ENCODE measurements at places on chromosomes 7 and 10. TPM values are rescaled to one million over a fixed set of nuclear protein-coding genes. Genes with fewer than 3 reads are reported as not detected.

Gene SCART1
- total RNA-seq, result 1.0 TPM

- DNase-seq, result no peak
Observed at GRCh38 chr10:123689880-123690279, 23.7 kb downstream of the GPR26 start.

GRCh38 chr10:60737242-60737641, 41.0 kb upstream of the CDK1 start:
- no peak for DNase-seq

Gene PAPOLB
- 0.13 TPM for total RNA-seq

Gene DKK1
- total RNA-seq, result 108 TPM

Gene PRSS58
- total RNA-seq, result not detected

DNA sequence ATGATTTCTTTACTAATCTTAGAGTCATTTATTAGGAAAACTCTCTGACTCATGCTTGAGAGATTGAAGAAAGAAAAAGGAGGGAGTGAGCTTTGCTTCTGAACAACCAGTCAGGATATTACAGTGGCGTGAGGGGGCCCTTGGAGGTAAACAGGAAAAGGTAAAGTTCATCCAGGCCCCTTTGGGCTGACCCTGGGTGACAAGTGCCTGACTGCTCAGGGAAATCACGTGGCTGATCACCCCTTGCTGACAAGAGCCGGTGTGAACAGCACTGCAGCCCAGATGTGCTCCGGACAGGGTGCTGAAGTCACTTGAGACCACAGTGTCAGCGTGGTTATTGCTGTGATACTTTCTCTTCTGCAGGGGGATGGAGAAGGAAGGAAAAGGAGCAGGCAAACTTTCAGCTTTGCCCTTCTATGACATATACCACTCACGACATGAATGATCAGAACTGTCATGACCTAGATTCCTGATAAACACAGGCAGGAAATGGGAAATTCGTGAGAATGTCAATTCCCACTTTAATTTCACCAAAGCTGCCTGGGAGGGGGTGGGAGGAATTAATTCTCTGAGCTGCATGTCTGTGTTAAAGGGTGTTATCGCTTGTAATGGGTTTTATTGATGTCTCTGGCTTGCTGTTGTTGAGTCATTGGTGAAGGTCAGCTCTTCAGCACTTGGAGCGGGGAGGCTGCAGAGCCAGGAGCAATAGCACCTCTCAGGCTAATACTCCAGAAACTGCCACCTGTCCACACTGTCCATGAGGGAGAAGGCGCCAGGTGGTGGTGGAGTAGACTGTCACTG, 139.8 kb upstream of the AOAH start:
- no peak for DNase-seq

DNA sequence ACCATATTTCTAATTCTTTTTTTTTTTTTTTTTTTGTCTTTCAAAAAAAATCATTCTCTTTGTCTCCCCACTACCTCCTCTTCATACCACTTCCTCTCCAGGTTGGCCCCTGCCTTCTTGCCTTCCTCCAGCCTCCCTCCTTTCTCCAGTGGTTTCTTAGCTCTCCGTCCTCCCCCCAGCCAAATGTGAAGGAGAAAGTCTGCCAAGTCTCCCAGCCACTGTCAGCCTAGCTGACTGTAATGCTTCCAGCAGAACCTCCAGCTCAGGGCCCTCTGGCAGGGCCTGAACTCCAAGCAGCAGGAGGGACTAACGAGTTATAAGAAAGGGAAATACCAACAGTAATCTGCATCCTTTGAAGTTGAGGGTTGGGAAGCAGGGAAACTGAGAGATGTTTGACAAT, 35.5 kb upstream of the BICC1 start:
- no peak for DNase-seq

DNA sequence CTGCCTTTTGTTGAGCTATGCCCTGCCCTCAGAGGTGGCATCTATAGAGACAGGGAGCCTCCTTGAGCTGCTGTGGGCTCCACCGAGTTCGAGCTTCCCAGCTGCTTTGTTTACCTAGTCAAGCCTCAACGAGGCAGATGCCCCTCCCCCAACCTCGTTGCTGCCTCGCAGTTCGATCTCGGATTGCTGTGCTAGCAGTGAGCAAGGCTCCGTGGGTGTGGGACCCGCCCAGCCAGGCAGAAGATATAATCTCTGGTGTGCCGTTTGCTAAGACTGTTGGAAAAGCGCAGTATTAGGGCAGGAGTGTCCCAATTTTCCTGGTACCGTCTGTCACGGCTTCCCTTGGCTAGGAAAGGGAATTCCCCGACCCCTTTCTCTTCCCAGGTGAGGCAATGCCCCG, 88.4 kb upstream of the CDK6 start:
- DNase-seq, result no peak

GRCh38 chr7:3416453-3416852, 115.4 kb downstream of the SDK1 start:
- DNase-seq, result no peak

Gene SPAM1
- total RNA-seq, result not detected

Gene ECHDC3
- total RNA-seq, result 3.2 TPM

GRCh38 chr7:9026121-9026520, 592.7 kb downstream of the NXPH1 start:
- DNase-seq, result no peak

GRCh38 chr10:91313796-91314485, 93.5 kb downstream of the PCGF5 start:
- DNase-seq, result peak; percentile 69

- DNase-seq, result no peak
Observed at GRCh38 chr7:1106063-1106792, 18.3 kb downstream of the GPER1 start.

Gene ZCCHC24
- 17.7 TPM for total RNA-seq

- peak; percentile 60 for DNase-seq
Observed at GRCh38 chr7:73865738-73866445, 4.9 kb downstream of the TMEM270 start.

Gene PRLHR
- not detected for total RNA-seq

DNA sequence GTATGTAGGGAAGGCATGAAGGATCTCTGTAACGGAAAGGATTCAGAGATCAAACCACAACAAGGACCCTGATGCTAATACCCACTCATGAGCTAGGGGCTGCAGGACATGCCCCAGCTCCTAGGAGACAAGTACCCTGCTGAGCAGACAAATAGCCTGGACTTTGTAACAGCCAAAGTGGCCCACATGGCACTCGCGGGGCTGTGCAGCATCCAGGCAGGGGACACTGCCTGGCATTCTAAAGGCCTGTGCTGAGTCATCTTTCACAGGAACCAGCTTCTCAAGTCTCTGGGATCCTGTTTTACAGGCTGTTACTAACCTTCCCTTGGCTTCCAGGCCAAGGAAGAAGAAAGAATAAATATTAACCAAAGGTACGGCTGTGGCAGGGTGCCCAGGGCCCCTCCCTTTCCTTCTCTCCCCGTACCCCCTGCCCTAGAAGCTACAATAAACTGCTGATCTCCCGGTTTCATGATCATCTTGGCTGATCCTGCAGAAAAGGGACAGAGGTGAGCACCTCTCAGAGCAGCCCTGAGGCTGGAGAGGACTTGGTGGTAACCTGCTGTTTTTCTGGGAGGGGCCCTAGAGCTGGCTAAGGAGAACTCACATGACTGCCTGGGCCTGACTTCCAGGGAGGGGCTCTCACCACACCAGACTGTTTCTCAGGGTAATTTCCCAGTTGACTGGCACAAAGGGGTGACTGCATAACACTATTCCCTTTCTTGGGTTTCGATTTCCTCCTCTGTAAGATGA, 4.2 kb upstream of the RPEL1 start:
- DNase-seq, result peak; percentile 50

- peak; percentile 99 for DNase-seq
Observed at GRCh38 chr7:73715648-73716317, 3.7 kb downstream of the STX1A start.

DNA sequence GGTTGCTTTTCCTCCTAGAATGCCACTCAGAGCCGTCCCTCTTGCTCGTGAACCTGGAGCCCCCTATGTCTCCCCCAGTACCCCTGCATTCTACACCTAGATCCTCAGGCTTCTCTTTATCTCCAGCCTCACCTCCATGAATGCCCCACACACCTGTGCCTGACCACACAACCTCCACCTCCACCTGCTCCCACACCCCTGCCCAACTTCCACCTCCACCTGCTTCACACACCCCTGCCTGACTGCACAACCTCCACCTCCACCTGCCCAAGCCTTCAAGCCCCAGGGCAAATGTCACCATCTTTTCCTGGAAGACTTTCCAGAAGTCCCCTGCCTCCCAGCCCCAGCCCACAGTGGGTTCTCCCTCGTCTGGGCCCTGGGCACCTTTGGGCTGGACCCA, 6.9 kb upstream of the LFNG start:
- DNase-seq, result no peak

Gene ZPBP
- not detected for total RNA-seq

DNA sequence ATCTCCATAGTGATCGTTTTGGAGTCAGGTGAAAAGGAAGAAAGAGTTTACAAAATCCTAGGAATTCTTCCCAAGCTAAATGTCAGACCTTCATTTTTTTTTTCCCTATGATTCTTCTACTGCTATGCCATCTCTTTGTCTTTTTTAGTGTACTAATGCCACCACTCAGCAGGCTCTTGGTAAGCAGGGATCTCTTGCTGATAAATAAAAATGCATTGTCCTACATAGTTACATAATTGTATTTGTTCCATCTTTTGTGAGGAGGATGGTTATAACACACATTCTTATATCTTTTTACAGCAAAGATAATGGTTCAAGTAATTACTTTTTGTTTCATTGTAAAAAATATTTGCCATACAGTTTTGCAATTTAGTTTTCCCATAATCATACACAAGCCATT, 36.8 kb upstream of the AFAP1L2 start:
- no peak for DNase-seq

DNA sequence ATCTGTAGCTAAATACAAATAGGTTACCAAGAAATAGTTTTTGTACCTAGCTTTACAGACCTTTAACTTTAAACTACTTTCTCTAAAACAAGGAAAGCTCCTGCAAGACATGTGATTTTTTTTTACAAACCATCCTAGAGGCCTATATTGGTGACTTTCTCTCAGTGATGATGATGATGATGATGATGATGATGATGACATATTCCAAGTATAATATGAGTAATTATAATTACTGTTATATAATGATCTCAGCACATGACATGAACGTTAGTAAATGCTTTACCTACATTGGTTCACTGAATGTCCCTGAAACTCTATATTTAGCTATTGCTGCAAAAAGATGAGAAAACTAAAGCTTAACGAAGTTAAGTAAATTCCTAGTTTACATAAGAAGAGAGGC, 107.9 kb upstream of the LRGUK start:
- DNase-seq, result no peak

Gene NPY4R
- not detected for total RNA-seq

- DNase-seq, result no peak
Observed at GRCh38 chr10:27451054-27451453, 53.0 kb upstream of the RAB18 start.

- peak; percentile 62 for DNase-seq
Observed at GRCh38 chr10:102710609-102711008, 3.6 kb downstream of the ARL3 start.

GRCh38 chr7:12769444-12769843, 82.0 kb downstream of the ARL4A start:
- DNase-seq, result no peak

Gene SAP25
- not detected for total RNA-seq

GRCh38 chr10:90378524-90379076, 479.2 kb downstream of the HTR7 start:
- DNase-seq, result peak; percentile 12

- no peak for DNase-seq
Observed at GRCh38 chr7:92992932-92993331, 124.8 kb downstream of the SAMD9 start.

Gene AGBL3
- total RNA-seq, result 1.0 TPM

DNA sequence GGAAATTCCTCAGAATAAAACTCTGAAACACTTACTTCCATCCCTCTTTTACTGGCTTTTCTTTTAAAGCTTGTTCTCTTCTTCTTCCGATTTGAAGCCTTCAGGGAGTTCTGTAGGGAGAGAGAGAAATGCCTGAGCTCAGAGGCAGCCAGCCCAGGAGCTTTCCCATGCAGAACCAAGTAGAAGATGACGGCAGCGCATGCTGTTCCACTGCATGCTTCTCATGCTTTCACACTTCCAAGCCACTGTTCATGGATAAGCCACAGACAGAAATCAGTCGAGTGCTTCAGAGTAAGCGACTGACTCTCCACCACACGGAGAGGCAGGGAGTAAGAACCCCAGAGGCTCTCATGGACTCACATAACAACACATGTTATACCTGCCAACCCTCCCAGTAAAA, 237.3 kb downstream of the DGKI start:
- no peak for DNase-seq

DNA sequence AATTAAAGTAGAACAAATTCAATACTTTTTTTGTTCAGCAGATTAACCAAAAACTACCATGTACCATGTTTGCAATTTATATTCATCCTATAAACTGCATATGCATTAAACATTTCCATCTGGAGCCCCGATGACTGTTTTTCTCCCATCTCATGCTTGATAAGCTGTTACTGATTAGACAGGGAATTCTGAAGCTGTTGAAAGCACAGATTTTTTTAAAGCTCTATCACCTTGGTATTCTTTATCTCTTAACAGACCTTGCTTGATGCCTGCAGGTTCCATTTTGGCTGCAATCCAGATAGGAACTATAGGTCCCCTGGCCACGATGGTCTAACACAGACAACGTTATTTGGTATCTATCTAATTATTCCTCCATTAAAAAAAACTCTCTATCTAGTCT, 961.7 kb downstream of the CNTNAP2 start:
- no peak for DNase-seq

- no peak for DNase-seq
Observed at GRCh38 chr7:70789481-70790214, 342.3 kb upstream of the GALNT17 start.

DNA sequence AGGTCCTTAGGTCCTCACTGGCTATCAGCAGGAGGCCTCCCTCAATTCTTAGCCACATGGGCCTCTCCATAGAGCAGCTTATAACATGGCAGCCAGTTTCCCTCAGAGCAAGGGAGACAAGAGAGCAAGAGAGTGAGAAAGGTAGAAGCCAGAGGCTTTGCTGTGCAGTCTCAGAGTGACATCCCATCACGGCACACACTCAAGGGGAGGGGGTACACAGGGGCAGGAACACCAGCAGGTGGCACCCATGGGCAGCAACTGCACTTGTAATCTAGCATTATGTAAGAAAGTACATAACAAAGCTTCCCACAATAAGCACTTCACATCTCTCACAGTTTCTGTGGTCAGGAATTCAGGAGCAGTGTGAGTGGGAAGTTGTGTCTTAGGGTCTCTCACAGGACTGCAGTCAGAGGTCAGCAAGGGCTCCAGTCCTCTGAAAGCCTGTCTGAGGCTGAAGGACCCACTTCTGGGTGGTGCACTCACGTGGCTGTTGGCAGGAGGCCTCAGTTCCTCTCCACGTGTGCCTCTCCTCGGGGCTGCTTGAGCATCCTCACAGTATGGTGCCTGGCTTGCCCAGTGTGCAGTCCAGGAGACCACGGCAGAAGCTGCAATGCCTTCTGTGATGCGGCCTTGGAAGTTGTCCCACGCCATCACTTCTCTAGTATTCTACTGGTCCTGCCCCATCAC, 159.4 kb downstream of the OAT start:
- no peak for DNase-seq

Gene IFIT1B
- total RNA-seq, result not detected

DNA sequence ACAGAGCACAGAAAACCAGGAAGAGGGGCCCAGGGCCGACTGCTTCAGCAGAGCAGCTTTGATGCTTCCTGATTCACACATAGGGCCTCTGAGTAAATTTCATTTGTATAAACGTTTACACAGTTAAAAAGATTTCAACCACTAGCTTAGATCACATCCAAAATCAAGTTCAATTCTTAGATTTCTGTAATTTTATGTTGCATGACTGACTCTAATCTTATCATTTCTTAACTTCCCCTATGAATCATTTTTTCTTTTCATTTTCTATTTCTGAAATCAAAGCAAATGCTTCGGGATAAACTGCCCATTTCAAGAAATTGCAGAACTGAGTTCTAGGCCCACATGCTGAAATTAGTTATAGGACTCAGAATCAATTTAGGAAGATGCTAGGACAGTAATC, 224.7 kb downstream of the INHBA start:
- DNase-seq, result no peak

All from LHCN-M2 (cell line).